ENCODE measurements at places on chromosomes 1 and 21.

DNA sequence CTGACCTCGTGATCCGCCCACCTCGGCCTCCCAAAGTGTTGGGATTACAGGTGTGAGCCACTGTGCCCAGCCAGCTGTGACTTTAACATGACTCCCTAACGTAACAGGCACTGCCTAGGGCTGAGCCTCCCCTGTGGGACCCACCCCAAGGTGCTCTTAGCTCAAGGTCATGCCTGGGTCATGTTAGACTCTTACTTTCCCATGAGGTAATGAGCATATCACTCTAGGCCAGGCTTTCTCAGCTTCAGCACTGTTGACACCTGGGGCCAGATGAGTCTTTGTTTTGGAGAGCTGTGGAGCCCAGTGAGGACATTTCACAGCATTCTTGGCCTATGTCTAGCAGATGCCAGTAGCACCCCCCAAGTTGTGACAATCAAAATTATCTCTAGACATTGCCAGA lies 4.5 kb downstream of the NECAP2 start:
- no peak for DNase-seq

- DNase-seq, result no peak
Measured at GRCh38 chr1:76463278-76463677, 388.7 kb downstream of the ST6GALNAC3 start.

DNA sequence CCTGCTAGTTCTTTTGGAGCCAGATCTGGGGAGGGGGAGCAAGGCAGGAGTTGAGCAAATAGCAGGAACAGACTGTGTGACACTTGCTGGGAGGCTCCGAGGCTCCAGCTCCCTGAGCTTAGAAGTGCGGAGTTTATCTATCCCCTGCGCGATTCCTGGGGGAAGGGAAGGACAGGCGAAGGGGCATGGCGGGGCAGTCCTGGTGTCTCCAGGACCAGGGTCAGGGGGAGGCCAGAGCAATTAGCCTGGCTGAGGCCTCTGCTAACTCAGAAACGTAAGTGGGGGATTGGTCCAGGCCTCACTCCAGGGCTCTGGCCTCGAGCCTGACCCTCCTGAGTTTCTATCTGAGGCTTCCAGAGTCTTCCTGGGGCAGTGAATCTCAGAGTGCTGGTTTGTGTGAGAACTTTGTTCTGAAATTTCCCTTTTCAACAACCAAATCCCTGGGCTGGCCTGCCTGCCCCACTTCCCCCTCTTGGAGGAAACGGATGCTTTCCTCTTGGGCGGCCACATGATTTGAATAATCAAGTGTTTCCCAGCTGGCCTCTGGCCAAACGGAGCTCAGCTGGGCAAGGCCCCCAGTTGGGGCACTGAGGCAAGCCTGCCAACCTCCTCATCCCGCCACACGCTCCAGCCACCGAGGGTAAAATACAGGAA lies 15.6 kb downstream of the ALPL start:
- DNase-seq, result no peak

DNA sequence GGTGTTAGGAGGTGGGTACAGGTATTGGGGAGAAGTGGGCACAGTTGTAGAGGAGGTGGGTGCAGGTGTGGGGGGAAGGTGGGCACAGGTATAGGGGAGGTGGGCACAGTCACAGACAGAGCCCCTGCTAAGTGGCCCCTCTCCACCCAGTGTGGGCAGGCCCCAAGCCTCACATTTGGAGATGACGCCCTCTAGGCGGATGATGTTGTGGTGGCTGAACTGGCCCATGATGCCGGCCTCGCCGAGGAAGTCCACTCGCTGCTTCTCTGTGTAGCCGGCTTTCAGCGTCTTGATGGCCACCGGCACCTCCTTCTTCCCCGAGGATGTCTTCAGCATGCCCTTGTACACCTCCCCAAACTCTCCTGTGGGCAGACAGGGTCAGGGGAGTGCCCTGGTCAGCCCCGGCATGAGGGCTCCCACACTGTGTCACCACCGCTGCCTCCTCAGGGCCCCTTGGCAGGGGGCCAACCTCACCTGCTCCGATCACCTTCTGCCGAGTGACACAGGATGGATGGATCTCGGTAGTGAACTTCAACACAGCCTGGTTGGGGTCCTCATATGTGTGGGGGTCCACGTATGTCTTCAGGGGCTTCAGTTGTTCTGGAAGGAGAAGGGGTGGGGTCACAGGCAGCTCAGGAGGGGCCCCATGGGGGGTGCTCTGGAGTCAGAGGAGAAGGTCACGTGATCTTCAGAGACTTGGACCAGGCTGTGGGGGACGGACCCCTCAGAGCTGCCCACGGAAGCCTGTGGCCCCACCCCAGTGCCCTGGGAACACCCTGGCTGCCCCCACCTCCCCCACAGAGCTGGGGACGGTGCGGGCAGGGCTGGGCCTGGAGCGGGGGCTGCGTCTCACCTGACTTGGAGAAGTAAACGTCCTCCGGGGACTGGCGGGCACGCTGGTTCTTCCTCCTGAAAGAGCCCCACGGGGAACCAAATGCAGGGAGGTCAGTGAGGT lies 22.6 kb downstream of the EPHA2 start:
- DNase-seq, result no peak

DNA sequence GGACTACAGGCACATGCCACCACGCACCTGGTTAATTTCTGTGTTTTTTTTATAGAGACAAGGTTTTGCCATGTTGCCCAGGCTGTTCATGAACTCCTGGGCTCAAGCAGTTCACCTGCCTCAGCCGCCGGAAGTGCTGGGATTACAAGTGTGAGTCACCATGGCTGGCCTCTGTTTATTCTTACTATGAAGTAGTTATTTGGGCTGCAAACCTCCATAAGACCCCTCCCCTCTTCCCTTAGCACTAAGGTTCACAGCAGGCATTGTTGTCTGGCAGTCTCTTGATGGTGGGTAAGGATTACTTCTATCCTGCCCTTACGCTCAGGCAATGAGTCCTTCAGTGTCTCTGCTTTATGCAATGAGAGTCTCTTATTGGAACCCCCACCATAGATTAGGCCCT lies 51.8 kb downstream of the ANGPTL1 start:
- DNase-seq, result no peak

- DNase-seq, result no peak
Measured at GRCh38 chr21:28132713-28133112, 860.0 kb downstream of the LTN1 start.

DNA sequence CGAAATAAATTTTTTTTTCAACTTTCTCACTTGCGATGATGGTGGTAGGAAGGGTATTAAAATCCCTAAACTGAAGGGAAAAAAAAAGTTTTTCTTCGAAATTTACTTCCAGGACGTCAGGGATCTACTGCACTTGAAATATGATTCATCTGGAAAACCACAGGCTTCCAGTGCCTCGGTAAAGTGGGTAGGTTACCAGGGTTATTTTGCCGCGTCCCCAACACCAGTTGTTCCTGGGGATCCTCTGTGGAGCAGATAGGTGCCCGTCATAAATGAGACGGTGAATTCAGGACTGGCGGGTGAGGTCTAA lies 773 bp downstream of the RABIF start:
- no peak for DNase-seq

DNA sequence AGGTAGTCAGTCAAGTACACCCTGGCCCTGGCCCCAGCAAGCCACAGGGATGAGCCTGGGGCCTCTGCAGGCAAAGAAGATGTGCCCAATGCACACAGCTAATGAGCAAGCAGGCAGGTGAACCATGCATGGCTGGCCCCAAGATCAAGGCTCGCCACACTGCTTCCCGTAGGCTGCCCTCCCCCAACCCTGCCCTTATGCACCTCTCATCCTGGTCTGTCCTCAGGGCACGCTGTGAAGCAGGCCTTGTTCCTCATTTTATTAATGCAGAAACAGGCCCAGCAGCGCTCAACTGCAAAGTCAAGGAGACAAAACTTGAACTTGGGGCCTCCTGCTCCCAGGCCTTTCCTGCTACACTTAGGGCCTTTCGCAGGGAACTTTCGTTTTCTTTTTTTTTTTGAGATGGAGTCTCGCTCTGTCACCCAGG lies 35.6 kb upstream of the ID3 start:
- DNase-seq, result no peak

- no peak for DNase-seq
Measured at GRCh38 chr1:12741946-12742345, 4.1 kb upstream of the CFAP107 start.

DNA sequence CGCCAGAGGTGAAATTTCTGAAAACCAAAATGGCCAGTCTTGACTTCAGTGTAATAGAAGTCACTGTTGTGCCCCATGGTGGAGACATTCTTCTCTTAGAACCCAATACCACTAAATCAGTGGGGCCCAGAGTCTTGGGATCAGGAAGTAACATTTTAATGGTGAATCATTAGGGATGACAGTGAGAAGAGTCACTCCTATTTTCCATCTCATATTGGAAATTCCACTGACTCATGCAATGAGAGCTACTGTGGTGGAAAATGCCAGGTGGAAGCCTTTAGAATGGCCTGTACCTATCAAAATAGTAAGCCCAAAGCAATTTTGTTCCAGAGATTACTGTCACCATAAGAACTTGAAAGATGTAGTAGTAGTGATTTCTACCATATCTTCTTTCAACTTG lies 20.6 kb upstream of the PPM1J start:
- no peak for DNase-seq

DNA sequence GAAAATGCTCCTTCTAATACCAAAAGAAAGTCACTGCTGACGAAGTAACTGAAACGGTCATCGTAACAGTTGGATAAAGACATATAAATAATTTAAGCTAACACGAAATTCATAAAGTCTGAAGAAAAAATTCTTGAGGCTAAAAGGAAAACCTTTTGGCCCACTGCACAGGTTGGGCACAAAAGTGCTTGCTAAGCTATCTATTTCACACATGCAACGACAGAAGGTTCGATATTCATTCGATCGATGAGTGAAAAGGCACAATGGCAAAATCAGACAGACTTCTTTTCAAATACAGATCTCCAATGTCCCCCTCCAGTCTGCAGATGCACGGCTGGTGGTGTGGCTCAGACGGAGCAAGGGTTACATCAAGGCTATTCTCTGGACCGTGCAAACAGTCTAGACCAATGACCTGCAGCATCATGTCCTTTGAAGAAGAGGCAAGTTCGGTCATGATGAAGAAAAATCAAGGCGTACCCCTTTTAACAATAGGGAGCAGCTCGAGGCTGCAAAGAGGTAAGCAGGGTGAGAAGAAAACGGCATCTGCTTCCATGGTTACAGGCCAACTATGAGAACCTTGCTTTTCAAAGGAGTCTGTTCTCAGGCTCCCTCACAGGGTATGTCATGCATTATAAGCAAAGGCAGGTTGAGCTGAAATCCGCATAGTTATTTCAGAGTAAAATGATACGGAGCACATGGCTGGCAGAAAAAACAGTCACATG lies 579.6 kb downstream of the USP25 start:
- DNase-seq, result no peak

DNA sequence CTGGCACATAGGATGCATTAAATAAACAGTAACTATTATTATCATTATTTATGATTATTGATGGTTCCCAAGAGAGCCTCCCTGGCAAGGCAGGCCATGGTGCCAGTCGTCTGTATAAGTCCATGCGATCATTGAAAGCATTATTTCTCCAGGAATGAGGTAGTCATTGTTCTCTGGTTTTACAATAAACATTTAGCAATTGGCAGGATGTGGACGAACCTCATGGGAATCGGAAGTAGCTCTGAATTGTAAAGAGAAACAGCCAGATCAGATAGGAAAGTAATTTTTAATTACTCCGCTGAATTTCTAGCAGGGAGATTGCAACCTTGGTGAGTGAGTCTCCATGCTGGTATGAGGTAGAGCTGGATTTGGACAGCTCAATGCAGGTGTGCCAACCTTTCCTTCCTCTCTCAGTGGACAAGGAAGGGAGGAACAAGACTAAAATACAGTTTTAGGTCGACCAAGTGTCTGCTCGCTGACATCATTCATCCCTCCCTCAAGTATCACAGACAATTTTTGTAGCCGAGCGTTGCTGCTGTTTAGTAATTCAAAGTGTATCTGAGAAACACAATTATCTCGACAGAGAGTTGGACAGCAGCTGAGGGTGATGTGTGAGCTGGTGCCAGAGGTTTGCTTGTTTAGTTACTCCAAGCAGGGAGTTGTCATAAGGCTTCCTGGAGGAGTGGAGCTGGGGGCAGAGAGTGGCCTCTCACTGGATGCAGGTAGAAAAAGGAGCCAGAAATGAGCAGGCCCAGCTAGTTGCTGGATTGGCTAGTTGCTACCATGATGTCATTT lies 250.8 kb downstream of the KCNJ6 start:
- no peak for DNase-seq

DNA sequence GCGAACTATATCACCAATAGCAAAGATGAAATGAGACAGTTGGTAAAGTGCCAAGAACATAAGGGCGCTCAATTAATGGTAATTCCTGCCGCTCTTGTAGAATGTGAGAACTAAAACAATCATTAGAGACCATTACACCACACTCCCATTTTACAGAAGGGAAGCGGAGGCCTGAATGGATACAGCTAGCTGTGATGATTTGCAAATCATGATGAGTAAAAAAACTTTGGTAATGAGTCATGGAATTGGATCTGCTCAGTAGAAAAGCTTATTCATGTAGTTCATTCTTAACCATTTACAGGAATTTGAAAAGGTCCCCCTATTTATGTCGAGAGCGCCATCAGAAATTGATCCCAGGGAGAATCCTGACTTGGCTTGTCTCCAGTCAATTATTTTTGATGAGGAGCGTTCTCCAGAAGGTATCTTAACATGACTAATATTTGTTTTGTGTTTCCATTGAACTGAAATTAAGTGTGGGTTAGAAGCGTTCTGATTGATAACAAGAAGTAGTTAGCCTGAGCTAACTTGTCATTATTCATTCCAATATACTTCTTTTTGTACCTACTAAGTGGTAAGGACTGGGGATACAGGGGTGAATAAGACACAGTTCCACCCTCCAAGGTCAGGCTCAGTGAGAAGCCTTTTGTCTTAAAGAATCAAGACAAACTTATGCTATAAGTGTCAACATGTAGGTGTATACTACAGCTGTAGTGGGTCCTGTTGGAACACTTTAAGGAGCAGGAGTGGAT lies 812 bp downstream of the TTC4 start:
- DNase-seq, result no peak

- no peak for DNase-seq
Measured at GRCh38 chr1:12087797-12088314, 24.8 kb downstream of the TNFRSF8 start.

- DNase-seq, result no peak
Measured at GRCh38 chr1:98813738-98814309, 152.3 kb downstream of the SNX7 start.

DNA sequence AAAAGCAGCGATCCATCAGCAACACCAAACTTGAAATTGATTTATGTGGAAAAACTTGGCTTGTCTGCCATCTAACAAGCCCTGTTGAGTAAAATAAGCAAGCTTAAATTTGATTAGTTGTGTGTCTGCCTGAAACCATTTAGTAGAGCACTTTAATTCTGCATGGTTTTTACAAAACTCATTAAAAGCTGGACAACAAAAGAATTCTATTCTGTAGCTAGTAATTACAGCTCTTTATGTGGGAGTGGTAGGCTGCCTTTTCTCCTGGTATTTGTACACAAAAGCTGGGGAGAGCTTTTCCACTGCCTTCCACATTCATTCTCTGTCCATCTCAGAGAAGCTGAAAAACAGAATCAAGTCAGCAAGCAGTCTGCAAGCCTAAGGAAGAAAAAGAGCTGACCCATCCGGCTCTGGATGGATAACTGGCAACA lies 1.7 kb downstream of the ETS2 start:
- no peak for DNase-seq

All from stimulated activated CD8-positive, alpha-beta memory T cell treated with anti-CD3 and anti-CD28 coated beads, Interleukin-15, amount 100 ng/mL, for 1 hour (primary cell).